Stimulated activated CD8-positive, alpha-beta memory T cell treated with anti-CD3 and anti-CD28 coated beads, Interleukin-2, amount 100 ng/mL, for 1 hour (primary cell): ENCODE measurements at places on chromosomes 7 and 10.
A peak's percentile ranks its signal among the peaks of the same experiment; 100 is the strongest.

DNA sequence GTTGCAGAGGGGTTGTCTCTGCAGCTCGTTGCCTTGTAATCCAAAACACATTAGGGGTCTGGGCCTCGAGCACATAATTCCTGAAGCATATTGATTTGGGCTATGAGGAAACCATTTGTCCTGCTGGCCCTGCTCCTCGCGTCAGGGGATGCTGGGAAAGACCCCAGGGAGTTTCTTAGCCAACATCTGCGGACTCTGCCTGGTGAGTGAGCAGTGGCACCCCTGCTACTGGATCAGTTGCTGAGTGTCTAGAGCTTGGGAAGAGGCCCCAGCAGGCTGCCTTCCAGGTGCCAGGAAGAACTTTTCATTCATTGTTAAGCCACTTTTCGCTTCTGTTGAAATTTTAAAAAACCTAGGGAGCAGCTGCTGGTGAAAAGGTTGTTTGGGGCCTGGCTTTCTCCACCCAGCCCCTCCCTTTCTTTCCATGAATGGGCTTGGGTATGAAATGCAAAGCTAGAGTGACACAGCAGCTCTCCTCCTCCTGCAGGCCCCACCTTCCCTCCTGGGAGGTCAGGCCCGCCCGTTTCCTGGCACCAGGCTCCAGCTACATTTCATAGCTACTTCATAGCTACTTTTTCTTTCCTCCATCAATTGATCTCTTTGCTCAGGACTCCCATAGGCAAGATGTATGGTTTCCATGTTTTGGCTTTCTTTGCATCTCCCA is 26.8 kb downstream of the TACR2 start:
- DNase-seq = no peak

- no peak for DNase-seq
Observed at GRCh38 chr10:132397671-132398565, 918 bp downstream of the PWWP2B start.

DNA sequence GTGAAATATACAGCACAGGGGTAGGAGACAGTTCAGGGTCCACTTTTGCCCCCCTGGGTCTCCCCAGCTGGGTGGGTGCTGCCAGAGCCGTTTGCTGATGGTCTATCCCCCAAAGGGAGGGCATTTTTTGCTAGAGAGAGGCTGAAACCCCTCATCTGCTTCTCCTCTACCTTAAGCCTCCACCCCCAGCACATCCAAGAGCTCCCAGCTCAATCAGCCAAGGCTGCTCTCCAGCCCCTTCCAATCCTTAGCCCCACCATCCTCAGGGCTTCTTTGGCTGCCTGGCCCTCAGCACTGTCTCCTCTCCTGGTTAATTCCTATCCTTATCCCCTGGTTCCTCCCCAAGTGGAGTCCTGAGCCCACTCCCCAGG is 153.1 kb downstream of the AOAH start:
- DNase-seq = no peak

- DNase-seq = no peak
Observed at GRCh38 chr10:73900064-73900463, 10.9 kb upstream of the PLAU start.

- no peak for DNase-seq
Observed at GRCh38 chr7:35019801-35020200, 17.5 kb downstream of the DPY19L1 start.

DNA sequence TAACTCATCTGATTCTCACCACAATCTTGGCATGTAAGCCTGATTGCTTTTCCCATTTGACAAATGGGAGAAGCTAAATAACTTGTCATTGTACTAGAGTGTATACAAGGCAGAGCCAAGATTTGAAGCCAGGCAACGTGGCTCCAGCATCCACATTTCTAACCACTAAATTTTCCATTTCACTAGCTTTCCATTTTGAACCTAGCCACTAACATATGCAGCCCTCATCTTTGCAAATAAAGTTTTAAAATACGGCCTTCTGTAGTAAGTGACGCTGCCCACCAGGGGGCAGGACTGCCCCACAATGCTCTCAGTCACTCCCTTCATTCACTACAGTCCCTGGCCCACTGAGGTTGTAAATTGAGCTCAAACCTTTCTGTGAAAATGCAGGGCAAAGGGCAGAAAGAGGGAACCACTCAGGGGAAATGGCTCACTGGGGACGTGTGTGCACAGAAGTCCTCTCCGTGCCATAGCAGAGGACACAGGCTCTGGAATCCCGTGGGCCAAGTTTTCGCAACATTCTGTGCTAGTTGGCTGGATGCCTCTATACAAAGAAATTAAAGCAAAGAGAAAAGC is 315.7 kb downstream of the TNS3 start:
- DNase-seq = no peak

DNA sequence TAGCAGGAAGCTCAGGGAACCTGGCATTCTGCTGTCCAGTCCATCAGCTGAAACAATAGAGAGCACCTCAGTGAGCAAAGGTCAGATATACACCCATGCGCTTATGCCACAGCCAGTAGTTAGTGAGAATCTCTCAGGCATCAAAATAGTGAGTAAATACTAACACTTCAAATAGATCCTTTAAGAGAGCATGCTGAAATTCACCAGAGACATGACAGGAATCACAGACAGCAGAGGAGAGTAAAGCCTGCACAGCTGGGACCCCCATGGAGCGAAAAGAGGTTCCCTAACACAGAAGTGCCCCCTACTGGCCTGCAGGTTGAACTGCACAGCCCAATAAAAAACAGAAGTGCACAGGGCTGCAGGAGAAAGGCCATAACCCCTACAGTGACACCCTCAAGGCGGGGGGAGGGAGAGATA is 57.6 kb upstream of the ANTXRL start:
- no peak for DNase-seq

GRCh38 chr7:144869082-144869481 is 33.2 kb upstream of the TPK1 start:
- no peak for DNase-seq

DNA sequence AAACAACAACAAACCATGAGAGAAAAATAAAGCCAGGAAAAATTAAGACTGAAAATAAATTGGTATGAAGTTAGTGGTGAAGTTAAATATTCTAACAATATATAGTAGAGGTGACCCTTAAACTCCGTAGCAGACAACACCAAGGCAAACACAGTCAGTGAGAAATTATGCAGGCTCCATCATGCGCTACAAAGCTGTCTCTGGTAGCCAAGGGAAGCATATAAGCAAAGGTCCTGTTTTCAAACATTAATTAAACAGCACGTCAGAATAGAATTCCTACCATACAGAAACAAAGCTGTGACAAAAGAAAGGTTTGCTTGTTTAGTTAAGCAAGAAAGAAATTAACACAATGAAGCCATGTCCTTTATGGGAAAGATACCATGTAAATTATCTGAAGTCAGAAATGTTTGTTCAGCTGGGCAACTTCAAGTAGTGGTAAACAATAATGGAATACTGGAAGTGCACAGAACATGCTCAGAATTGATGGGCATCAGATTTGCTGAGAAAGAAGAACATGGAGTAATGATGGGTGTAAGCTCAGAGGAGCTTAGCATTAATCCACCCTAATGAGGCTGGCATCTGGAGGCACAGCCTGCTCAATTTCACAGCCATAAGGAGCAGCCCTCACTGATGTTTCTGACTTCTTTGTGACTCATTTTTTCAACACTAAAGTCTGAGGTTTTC is 75.7 kb downstream of the IGF2BP3 start:
- DNase-seq = no peak

DNA sequence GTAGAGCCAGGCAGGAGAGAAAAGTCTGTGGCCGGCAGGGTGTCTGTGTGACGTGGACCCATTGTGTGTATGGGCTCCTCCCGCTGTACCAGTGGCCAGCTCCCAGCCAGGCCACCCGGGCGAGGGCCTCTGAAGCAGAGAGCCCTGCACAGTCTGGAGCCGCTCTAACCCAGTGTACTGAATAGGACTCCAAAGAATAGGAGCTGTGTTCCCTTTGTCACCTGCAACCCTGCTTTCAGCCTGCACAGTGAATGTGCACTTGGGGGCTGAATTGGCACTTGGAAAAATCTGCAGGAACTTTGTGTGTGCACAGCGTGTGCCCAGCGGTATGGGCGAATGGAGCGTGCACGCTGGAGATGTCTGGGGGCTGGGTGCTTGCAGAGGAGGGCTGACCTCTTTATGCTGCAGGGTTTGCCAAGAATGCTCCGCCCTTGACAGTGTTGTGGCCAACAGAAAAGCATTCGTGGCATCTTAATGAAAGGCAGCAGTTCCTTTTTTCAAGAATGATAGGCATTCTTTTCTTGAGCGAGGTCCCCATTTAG is 216.2 kb downstream of the AUTS2 start:
- no peak for DNase-seq

- no peak for DNase-seq
Observed at GRCh38 chr7:101916876-101917275, 99.5 kb downstream of the CUX1 start.

- no peak for DNase-seq
Observed at GRCh38 chr7:330511-331230, 40.7 kb downstream of the FOXL3 start.

DNA sequence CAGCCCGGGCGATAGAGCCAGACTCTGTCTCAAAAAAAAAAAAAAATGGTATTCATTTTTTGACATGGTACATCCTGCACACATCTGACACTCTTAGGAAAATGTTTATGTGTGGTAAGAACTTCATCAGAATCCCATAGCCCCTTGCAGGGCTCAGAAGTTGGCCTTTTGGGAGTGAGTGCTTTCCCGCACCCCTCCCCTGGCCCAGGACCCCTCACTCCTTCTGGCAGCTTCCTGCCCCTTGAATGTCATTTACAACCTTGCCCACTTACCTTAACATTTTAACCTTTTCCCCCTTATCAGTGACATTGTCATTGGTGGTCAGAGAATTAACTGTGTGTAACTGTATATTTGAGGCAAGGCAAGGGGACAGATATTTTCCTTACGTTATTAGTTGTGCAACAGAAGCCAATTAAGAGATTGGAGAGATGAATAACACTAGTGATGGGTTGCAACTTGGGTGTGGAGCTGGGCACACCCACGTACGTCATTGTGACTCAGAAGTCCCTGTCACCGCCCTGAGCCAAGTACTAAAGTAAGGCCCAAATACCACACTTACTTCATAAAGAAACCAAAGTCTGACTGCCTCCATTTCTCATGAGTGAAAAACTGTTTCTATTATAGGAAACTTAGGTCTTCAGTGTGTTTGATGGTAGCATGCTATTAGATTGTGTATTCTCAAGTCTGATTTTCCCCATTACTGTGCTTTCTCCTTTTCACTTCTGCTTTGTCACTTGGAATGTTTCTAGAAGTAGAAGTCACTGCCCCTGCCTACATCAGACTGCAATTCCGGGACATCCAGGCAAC is 31.6 kb downstream of the OGDH start:
- DNase-seq = peak; percentile 37

DNA sequence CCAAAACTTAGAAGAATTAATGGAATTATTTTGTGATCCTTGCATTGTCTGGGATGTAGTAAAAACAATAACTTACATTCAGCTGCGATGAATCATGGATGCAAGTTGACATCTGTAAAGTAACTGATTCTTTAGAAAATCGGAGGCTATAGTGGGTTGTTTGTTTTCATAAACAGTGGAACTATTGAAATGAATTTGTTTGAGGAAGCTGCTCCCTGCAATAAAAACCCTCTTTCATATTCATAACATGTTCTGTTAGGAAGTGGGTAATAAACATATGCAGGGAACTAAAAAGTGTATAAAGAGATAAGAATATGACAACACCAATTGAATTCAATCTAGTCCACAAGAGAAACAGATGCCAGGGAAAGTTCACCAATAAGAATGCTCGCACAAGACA is 53.6 kb downstream of the AGMO start:
- DNase-seq = no peak

DNA sequence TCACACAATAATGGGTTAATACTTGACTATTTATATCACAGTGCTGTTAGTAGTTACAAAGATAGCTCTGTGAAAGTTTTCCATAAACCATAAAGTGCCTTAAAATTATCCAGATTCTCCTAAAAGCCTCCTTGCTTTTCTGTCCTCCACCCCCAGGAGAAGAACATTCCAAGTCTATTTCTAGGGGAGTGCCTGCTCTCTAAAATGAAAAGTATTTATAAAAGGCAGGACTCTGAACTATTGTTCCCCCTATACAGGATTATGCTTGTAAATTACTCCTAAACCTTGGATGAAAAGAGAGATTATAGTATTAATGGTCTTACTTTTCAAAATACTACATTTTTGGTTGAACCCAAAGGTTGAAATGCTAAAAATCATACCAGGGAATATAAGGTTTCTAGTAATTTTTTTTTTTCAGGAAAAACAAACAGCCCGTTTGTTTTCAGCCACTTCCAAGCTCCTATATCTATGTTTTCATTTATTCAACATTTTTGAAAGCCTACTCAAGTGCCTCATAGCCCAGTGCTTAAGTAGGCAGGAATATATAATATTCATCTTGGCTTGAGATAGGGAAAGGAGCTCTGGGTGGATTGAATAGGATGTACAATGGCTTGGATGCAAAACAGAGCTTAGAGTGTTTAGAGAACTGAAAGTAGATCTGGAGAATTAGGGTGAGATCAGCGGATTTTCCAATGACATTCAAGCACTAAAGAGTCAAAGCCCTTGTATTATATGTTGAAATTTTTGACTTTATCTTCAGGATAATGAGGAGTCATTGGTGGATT is 320.7 kb downstream of the GPR37 start:
- DNase-seq = no peak

- DNase-seq = peak; percentile 72
Observed at GRCh38 chr7:5396999-5397663, 26.5 kb downstream of the TNRC18 start.

GRCh38 chr7:35970458-35970857 is 169.6 kb downstream of the SEPTIN7 start:
- no peak for DNase-seq

DNA sequence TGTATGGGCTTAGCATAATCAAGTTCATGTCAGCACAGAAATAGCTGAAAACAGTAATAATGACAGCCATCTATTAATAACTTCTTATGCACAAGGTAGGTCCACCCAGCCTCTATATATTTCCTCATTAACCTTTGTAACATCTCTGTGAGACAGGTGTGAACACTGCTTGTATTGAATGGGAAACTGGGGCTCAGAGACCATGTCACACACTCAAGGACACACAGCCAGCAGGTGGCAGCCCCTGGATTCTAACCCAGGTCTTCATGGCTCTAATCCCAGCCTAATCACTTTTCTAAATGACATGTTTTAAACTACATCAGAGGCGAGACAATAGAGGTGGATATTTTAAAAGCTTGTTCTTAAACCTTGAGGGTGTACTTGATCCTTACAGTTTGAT is 591.4 kb downstream of the PARD3 start:
- no peak for DNase-seq

DNA sequence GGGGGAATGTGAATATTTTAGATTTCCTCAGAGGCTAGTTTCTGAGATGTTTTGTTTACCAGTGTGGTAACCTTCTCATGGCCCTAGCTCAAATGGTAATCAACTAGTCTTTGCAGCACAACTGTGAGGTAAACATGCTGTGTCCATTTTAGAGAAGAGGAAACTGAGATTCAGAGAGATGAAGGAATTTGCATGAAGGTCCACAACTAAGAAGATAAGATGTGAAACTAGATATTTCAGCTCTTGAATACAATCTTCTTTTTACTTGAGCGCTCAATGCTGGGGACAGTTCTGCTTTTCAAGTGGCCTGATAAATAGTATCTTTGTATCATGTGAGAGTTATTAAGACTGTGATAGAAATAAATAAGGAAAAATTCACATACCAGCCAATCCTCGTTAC is 245.4 kb downstream of the AUTS2 start:
- no peak for DNase-seq
